ENCODE measurements at places on chromosomes 6 and 20.

GRCh38 chr6:82072121-82072521 is 175.4 kb downstream of the IBTK start:
- DNase-seq: no peak

GRCh38 chr6:42392833-42393232 is 58.9 kb downstream of the TRERF1 start:
- DNase-seq: no peak

DNA sequence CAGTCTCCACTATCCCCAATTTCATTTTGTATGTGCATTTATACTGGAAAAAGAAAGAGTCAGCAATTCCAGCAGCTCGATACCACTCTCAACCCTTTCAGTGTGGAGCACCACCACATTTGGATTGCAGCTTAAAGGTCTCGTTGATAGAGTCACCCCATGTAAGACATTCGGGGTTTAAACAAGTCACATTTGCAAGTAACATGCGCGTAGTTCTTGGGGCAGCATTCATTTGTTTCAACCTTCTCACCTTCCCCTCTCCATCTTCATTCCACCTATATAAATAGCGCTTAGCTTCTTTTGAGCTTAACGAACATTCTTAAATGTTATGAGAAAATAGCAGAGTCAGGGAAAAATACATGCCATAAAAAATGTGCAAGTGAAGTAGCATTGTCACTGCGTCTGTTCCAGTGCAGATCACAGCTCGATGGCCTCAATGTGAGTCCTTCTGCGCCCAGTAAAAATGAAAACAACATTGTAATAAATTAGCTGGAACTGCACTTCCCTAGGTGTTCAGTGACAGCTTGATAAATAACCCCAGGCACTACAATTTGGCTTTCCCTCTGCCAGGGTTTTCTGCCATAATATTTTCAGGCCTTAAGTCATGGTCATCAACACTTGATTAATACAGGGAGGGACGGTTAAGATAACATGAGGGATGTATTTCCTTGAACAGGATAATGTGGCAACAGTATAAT is 737.8 kb upstream of the NRSN1 start:
- DNase-seq: no peak

- DNase-seq: no peak
Observed at GRCh38 chr6:4613795-4614194, 162.4 kb upstream of the CDYL start.

GRCh38 chr6:14664112-14664601 is 546.6 kb downstream of the CD83 start:
- peak; percentile 85 for DNase-seq

DNA sequence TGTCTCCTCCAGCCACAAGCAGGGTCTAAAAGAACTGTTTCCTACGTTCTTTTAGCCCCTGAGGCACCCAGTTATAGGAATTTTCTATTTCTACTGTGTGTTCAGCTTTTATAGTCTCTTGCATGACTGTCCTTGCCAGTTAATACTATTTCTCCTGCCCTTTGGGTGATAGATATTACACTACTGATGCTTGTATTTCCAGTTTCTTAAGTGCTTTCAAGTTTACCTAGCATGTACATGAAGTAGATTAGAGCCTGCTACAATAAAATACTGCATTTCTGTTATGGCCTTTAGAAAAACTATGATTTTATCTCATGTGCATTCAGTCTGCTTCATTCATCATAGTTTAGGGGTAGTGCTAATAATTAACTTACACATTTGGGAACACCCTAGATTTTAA is 89.6 kb downstream of the FOXO3 start:
- no peak for DNase-seq

- DNase-seq: no peak
Observed at GRCh38 chr6:147941143-147941542, 401.5 kb upstream of the SASH1 start.

DNA sequence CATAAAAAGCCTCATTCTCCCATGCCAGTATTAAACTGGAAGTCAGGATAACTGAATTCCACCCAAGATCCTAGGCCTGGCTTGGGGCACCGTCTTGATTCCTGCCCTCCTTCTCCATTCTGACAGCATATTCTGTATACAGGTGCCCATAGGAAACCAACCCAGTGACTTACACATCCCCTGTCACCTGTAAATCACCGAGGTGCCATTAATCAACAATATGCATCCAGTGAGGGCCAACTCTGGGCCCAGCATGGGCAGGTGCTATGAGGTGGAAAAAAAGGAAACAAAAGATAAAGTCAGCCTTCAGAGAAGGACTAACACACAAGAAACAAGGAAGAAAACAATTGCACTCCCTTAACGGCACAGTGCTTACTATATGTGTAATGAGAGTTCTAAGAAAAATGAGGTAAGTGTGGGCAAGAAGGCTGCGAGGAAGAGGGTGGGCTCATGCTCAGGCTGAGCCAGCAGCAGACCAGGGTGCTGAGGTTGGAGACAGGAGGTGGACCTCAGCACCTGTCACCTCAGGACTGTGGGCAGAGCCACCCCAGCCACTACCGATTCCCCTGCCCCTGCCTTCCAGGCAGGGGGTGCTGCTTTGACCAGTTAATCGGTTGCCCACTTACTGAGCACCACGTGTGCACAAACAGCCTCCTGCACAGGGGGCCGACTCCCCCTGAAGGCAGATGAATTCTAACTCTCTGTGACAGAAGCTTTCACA is 105.9 kb downstream of the TRERF1 start:
- DNase-seq: no peak

DNA sequence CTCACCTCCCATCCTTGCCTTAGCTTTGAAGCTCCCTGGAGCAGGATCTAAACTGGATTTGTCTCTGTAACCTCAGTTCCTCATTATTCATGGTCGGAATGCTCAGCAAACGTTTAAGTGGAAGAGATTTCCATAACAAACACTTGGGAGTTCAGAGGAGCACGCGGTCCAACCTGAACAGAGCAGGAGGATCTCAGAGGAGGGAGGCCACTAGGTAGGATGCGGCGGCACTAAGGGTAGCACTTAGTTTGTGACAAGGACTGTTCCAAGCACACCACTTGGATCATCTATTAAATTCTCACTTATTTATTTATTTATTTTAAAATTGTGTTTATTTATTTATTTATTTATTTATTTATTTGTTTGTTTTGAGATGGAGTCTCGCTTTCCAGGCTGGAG is 13.3 kb upstream of the CCN5 start:
- no peak for DNase-seq

DNA sequence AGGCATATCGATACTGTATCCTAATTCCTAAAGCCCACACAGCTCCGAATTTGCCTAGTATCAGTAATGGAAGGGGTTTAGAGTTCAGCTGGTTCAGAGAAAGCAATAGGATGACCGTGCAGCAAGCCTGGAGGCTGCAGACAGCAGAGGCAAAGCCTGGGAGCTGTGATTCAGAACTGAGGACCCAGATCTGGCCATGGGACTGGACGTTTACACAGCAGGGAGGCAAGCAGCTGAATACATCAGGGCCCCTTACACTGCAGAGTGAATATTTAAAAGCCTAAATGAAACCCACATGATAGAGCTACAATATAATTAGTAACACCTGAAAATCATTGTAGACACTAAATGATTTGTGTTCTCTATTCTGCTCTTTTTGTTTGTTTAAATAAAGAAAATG is 38.0 kb downstream of the ELOVL2 start:
- no peak for DNase-seq

DNA sequence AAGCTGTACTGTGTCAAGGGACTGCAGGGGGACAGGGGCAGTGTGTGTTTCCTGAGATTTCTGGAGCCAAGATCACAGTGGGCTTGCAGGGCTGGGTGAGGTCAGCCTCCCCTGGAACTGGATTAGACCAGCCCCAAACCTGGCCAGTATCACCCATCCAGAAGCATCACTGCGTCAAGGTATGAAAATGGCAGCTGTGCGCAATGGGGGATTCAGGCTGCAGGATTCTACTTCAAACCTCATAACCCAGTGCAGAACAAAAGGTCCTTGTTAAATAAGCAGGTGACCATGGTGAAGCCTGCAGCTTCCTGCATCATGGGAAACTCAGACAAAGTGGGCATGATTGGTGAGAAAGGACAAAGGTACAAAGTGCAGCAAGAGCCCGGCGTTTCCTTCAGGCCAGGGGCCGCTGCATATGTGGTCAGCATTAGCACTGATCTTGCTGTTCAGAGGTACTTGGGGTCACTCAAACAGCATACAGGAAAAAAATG is 33.4 kb downstream of the TRAF3IP2 start:
- DNase-seq: no peak

GRCh38 chr6:118187568-118188164 is 280.6 kb downstream of the SLC35F1 start:
- DNase-seq: no peak

DNA sequence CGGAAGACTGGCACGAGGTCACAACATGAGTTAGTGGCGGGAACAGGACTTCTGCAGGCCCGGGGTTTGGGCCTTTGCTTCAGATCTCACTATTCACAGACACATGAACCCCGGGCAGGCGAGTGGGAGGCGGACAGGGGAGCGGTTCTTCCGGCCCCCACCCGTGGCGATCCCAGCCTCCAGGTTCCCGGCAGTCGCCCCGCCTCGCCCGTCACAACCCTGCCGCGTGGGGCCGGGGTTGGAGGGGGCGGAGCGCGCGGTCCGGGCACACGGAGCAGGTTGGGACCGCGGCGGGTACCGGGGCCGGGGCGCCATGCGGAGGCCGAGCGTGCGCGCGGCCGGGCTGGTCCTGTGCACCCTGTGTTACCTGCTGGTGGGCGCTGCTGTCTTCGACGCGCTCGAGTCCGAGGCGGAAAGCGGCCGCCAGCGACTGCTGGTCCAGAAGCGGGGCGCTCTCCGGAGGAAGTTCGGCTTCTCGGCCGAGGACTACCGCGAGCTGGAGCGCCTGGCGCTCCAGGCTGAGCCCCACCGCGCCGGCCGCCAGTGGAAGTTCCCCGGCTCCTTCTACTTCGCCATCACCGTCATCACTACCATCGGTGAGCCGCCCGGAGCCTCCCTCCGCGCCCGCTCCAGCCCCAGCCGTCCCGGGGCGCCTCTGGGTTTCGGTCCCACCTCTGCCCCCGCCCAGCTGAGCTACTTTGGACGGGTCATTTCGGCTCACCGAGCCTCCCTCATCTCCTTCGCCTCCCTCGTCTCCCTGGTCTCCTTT is at the start of gene KCNK15:
Gene KCNK15 (plus strand): TSS at position 268 of the 769 bp plus-strand sequence. CDS start 46 bp downstream, at position 314.
- peak; percentile 8 for DNase-seq

- DNase-seq: no peak
Observed at GRCh38 chr6:138526822-138527235, 27.5 kb upstream of the NHSL1 start.

- no peak for DNase-seq
Observed at GRCh38 chr20:34311118-34312023, 8.2 kb upstream of the AHCY start.

DNA sequence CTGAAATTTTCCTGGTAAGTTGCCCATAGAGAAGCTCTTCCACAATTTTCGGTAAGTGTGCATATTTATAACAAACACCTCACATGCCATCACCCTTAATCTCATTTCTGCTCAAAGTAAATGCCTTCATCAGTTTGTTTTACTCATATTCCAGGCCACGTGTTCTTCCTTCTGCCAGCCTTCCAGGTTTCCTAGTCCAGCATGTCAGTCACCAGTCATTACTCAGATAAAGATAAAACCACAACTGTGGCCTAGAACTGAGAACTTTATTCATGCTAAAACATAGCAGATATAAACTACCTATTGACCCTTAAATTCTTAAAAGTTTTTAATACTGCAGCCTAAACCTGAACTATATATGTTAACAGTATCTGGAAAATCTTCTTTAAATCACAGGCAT is 149.5 kb upstream of the SLC22A16 start:
- no peak for DNase-seq

- DNase-seq: no peak
Observed at GRCh38 chr20:32168184-32168910, 39.2 kb downstream of the PLAGL2 start.

- no peak for DNase-seq
Observed at GRCh38 chr6:121479486-121480098, 44.1 kb downstream of the GJA1 start.

DNA sequence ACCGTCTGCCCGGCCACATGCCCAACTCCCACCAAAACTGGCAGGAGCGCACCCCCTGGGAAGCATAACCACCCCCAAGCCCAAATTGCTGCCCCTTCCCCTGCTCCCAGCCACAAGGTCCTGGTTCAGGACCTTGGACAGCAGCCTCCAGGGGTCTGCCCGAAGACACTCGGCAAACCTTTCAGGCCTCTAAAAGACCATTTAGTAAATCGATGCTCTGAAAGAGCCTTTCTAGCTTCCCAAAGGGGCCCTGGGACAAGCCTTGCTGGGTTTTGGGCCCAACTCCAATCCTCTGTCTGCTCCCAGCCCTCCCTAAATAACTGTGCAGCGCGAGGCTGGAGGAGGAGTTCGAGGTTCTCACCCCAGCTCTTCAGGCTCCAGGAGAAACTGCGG is 30.5 kb downstream of the GRM4 start:
- DNase-seq: peak; percentile 5

DNA sequence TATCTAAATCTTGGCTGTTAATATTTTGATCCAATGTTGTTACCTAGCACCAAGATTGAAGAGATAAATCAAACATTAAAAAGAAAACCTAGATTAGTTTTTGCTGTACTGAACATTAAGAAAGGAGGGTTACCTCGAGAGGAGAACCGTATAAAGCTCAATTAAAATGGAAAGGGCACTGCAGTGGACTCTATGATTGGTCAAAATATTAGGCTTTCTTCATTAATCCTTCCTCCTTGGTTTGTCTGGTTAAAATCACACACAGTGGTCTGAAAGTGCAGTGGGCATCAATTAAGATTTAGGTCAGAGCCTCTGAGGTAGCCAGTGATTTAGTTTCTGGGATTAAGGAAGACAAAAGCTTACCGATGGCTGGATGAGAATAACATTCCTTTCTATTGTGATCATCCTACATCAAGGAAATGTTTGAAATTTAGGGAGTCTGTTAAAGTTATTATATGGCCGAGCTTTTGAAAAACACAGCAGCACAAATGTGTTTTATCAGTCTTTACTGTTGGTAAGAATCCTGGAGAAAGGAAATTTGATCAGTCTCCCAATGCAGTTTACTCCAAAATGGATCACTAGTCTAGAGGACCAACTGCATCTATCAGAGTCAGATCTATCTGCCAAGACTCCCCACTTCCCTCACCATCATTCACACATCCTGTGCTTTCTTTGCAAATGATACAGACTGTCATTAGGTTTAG is 134.6 kb upstream of the NEDD9 start:
- DNase-seq: no peak

DNA sequence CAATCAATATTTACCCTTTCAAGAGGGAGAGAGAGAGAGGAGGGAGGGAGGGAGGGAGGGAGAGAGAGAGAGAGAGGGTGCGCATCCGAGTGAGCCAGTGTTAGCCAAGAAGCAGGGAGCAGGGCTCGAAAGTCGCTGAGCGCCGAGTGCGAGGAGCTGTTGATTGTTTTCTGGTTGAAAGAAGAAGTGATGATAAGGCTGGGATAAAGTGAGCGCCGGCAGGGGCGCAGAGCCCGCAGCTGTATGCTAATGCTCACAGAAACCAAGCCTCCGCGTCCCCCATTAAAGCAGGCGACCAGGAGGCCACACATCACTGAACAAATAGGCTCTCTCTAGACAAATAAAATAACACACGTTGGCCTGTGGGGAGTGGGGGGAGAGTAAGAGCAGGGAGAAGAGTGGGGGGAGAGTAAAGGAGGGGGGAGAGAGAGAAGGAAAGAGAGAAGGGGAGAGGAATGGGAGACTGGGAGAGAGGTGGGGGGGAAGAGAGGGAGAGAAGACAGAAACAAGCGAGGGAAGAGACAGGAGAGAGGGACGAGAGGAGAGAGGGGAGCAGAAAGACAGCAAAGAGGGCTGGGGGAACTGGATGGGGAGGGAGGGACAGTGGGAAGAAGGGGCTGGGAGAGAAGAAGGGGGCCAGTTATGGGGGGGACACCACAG is 5.0 kb upstream of the INSM1 start:
- no peak for DNase-seq
